ENCODE measurements at places on chromosomes 7 and 10.

DNA sequence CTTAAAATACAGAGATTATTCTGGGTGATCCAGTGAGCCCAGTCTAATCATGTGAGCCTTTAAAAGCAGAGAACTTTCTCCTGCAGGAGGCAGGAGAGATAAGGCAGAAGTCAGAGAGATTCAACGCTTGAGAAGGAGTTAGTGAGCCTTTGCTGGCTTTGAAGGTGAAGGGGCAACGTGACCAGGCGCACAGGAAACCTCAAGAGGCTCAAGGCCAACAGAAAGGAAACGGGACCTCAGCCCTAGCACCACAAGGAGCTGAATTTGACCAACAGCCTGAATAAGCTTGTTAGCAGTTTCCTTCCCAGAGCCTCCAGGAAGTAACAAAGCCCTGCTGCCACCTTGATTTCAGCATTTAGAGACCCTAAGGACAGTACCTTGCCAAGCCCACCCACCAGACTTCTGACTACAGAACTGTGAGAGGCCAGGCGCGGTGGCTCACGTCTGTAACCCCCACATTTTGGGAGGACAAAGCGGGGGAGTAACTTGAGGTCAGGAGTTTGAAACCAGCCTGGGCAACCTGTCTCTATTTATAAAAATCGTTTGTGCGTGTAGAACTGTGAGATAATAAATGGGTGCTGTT is 87.3 kb upstream of the KAT6B start:
- DNase-seq = no peak

DNA sequence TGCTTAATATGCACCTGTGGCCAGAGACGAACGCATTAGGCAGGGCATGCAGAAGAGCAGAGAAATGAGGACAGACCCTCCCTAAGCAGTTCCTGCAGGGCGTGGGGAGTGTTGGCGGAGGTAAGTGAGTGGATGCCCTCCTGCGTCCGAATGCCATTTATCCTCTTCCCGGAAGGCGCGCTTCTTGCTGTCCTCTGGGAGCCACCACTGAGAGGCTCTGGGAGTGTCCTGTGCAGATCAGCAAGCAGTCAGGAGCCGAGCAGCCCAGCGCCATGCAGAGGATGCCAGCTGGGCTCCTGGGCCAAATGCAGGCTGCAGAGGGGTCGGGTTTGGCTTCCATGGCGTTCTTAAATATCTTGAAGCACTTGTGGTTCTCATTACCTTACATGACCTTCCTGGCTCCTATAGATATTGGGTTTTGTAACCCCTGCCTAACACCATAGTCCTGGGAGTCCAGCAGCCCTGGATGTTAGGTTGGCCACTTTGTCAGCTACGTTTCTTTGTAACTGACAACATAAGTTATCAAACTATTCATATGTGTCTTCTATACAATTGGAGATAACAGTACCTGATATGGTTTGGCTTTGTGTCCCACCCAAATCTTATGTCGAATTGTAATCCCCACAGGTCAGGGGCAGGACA is 30.0 kb upstream of the SLIT1 start:
- DNase-seq = no peak

- no peak for DNase-seq
Observed at GRCh38 chr10:23975431-23975830, 233.5 kb upstream of the KIAA1217 start.

DNA sequence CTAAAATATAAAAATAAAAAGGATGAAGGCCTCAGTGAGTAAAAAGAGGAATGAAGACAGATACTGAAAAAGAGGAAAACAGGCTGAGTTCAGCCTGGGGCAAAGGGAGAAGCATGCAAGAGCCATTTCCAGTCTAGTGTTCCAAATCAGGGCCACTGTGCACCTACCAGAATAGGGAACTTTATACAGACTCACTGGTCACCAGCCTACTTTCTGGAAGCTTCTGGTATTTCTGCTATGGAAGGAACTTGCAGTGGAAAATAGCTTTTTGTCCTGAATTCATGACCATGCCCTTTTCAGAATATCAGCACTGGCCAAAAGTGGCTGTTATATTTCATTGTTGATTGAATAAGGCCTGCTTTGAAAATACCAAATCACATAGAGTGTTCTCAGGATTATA is 28.8 kb downstream of the ABRAXAS2 start:
- DNase-seq = no peak

All from stimulated activated CD4-positive, alpha-beta T cell treated with anti-CD3 and anti-CD28 coated beads, Interleukin-15, amount 100 ng/mL, for 1 hour (primary cell).